AG08396 (cell line): ENCODE measurements at places on chromosomes 12 and 14.

DNA sequence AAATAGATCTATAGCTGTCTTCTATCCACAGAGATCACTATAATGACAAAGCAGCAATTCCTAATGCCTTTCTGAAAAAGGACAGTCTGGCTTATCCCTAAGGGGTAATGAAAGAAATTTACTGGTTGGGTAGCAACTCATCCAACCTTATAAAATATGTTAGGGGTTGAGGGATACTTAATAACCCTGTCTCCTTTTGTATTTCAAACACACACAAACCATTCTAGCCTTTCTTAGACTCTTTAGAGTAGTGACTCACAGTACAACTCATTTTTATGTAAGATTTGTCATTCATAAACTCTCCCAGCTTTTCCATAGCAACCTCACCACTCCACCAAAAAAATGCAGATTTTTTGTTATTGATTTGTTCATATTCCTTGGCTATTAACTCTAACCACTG, 167.9 kb downstream of the FSCB start:
- DNase-seq, result no peak

DNA sequence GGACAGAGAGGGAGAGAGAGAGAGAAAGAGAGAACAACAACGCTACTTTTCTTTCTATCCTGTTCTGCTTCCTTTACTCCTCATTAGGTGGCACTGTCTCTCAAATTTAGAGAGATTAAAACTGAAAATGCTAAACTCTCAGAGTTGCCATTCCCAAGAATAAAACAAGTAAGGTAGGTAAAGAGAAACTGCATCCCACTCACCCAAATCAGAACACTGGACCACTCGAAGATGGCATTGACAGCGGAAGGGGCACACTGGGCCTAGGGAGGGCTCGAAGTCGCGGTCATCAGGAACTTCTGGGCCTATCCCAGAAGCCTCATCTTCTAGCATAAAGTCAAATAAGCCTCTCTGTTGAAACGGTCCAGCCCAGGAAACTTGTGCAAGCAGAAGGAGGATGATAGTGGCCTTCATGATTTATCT, 4.5 kb downstream of the DCN start:
- DNase-seq, result no peak

GRCh38 chr14:64217308-64217707, 76.9 kb downstream of the ESR2 start:
- no peak for DNase-seq

DNA sequence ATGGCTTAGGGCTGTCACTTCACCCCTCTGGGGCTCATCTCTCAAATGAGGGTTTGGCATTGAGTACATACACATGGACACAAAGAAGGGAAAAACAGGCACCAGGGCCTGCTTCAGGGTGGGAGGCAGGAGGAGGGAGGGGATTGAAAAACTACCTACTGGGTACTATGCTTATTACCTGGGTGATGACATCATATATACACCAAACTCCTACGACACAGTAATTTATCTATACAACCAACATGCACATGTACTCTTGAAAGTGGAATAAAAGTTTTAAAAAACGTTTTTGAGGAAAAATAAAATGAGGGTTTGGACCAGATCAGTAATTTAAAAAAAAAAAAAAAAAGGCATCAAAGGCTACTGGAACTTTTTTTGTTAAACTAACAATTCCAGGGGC, 3.6 kb upstream of the TC2N start:
- DNase-seq, result no peak
